Lower leg skin (tissue), 4 donors: ENCODE measurements at places on chromosomes 6 and 20. TPM values are rescaled to one million over a fixed set of nuclear protein-coding genes. Genes with fewer than 3 reads are reported as not detected.

Gene SLC17A9
- total RNA-seq: 0.46 TPM

DNA sequence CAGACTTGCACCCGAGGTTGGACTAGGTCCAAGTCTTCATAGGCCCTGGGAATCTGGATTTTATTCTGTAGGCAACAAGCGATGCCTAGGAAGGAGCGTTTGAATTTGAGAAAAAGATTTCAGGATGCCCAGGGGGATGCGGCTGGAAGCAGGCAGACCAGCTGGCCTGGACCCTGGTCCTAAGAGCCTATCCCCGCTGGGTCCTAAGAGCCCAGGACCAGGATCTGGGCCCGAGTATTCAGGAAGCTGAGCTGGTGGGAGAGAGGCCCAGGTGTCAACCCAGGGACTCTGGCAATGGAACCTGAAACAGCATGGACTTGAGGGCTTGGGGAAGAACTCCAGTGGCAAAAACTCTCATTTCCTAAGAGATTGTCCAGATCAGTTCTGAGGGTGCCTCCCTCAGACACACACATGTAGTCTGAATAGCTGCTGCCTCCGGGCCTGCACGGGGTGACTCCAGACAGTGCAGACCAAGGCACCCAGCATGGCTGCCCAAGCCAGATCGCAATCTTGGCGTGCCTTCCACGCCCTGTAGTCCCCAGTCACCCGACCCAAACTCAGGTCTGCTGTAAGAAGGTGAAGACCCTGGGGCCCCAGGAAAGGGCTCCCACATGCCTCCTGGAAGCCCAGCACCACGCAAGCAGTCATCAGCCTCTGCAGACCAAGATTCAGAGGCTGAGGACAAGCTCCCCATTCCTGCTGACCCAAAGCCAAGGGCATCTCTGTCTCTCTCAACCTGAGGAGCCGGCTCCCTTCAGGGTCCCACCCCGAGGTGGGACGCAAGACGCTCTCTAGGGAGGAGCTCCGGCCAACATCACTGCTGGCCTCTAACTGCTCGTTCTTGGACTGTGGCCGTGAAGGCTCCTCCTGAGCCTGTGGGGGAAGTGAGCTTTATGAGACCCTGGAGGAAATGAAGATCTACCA, 34.4 kb downstream of the RRBP1 start:
- DNase-seq: no peak

DNA sequence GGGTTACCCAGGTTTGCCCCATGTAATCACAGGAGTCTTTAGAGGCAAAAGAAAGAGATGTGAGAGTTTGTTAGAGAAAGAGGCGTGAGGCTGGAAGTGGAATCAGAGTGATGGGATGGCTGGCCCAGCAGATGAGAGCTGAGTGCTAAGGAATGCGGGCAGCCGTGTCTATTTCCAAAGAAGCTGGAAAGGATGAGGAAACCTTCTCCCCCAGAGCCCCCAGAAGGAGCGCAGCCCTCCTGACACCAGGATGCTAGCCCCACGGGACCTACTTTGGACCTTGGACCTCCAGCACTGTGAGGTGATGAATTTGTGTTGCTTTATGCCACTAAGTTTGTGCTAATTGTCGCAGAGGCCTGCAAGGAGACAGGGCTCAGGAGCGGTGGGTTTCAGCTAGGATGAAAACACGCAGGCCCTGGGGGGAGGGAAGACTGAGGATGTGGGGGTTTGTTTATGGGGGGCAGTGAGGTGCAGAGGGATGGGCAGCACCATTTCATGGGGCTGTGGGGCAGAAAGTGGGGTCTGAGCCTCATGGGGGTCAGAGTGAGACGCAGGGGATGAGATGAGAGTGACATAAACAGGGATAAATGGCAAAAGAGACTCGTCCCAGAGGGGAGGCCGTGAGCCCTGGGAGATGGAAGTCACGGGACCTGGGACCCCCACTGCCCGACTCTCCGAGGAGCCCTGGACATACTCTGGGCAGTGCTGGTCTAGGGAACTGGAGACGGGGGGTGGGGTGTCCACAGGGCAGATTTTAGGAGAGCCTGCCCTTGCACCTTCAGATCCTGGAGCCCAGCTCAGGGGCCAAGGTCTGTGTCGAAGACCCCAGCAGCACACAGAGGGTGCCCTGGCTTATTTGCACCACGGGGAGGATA, 160.2 kb downstream of the NFATC2 start:
- no peak for DNase-seq

Gene IYD
- 0.95 TPM for total RNA-seq

DNA sequence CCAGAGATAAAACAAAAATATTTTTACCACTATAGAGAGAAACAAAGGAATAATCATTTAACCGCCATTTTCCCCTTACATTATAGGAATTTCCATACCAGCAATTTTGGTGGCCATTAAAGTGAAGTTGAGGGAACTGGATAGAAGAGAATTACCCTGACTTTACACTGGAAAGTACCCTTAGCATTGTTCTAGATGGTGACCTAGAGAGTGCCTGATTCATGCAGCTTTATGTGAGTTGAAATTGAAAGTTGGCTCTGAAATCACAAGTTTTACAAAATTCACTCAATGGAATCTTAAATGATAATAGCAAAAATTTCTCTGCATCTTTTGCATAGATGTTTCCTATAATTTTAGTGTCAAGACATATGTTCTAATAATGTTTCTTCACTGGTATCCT, 55.7 kb upstream of the PREP start:
- no peak for DNase-seq

DNA sequence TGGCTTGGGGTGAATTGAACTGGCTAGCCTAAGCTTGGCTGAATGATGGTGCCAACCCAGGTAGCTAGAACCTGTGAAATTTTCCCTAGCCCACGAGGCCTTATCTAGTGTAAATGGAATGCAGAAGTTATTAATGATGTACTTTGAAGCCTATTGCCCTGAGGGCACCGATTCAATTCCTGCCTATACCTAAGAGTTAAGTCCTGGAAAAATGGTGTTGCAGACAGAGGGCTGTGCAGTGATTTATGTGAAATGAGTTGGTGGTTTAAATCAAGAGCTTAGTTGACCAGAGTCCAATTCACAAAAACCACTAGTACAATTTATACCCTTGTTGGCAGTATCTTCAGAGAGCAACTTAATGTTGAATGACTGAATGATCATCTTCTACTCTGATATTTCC, 373.8 kb upstream of the JAG1 start:
- no peak for DNase-seq

Gene ZNF831
- total RNA-seq: 0.20 TPM
